ENCODE measurements at places on chromosomes 3 and 15. TPM values are rescaled to one million over a fixed set of nuclear protein-coding genes. Genes with fewer than 3 reads are reported as not detected.

GRCh38 chr3:122962149-122962548 lies 65.4 kb downstream of the SEMA5B start:
- DNase-seq: no peak

GRCh38 chr15:32910839-32911238 lies 193.0 kb downstream of the GREM1 start:
- DNase-seq: no peak

GRCh38 chr3:23785882-23786281 lies 19.9 kb upstream of the UBE2E1 start:
- no peak for DNase-seq

DNA sequence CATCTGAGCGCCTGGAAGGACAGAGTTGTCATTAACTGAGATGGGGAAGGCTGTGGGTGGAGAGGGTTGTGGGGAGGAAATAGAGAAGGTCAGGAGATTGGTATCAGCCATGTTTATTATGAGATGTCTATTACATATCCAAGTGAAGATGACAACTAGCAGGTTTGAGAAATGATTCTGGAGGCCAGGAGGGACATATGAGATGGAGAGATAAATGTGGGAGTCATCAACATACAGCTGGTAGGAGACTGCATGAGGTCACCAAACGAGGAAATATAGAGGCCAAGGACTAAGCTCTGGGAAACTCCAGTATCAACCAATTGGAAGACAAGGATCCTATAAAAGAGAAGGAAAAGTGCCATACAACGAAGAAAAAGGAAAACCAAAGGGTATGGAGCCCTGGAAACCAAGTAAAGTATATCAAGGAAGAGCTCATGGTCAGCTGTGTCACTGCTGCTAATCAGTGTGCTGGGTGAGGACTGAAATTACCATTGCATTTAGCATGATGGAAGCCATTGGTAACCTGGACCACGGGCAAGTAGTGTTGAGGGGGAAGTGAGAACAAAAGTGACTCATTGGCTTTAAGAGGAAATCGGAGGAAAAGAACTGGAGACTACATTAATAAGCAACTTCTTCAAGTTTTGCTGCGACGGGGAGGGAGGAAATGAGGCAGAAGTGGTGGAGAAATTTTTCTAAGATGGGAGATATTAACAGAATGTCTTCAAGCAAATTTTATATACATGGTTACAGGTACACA lies 14.0 kb upstream of the UACA start:
- peak; percentile 70 for DNase-seq

- no peak for DNase-seq
Observed at GRCh38 chr15:33825453-33825852, 142.8 kb upstream of the CHRM5 start.

DNA sequence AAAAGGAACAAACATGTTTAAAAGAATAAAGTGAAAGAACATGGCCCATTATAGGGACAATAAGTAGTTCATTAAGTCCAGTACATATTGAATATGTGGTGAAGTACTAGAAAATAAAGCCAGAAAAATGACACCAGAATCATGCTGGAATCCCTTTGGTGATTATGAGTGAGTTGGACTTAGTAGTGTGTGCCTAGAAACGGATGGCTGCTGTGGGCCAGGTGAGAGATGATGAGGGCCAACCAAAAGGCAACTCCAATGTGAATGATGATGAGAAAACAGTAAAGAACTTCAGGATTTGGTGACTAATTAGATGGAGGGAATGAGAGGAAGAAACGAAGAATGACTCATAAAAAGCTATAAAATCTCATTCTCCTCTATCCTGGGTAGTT lies 3.3 kb downstream of the CRYGS start:
- DNase-seq: peak; percentile 41

DNA sequence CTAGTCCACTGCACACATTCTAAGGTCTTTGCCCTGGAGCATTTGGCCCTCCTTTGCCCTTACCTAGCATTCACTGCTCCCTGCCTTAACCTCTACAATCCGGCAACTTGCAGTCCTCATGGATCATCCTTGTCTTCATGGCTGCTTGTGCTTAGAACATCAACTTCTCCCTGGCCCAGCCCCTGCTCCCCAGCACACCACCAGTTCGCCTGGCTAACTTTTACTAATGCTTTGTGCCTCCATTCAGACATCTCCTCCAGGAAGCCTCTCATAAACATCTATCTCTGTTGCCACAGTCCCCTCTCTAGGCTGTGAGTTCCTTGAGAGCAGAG lies 57.1 kb downstream of the AAGAB start:
- DNase-seq: no peak

DNA sequence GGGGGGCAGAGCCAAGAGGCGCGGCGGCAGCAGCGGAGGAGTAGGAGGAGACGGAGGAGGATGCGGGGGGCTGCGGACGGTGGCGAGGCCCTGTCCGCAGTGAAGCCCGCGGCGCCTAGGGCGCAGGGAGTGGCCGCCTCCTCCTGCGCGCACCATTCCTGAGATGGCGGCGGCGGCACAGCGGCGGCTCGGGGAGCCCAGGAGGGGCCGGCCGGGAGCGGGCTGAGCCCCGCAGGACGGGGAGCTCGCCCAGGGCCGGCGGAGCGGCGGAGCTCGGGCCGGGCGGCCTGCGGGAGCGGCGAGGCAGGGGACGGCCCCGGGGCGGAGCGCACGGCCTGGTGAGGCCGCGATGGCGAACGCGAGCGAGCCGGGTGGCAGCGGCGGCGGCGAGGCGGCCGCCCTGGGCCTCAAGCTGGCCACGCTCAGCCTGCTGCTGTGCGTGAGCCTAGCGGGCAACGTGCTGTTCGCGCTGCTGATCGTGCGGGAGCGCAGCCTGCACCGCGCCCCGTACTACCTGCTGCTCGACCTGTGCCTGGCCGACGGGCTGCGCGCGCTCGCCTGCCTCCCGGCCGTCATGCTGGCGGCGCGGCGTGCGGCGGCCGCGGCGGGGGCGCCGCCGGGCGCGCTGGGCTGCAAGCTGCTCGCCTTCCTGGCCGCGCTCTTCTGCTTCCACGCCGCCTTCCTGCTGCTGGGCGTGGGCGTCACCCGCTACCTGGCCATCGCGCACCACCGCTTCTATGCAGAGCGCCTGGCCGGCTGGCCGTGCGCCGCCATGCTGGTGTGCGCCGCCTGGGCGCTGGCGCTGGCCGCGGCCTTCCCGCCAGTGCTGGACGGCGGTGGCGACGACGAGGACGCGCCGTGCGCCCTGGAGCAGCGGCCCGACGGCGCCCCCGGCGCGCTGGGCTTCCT lies at the start of gene GPR27:
Gene GPR27, plus strand, starts transcription at position 155 of the 909 bp plus-strand sequence. Its CDS starts 195 bp downstream, at position 350.
- peak; percentile 48 for DNase-seq

GRCh38 chr3:171874251-171874681 lies 31.1 kb downstream of the TMEM212 start:
- peak; percentile 98 for DNase-seq

GRCh38 chr3:72401005-72401545 lies 447.2 kb downstream of the SHQ1 start:
- DNase-seq: no peak

GRCh38 chr3:73280746-73281145 lies 219.3 kb downstream of the EBLN2 start:
- no peak for DNase-seq

DNA sequence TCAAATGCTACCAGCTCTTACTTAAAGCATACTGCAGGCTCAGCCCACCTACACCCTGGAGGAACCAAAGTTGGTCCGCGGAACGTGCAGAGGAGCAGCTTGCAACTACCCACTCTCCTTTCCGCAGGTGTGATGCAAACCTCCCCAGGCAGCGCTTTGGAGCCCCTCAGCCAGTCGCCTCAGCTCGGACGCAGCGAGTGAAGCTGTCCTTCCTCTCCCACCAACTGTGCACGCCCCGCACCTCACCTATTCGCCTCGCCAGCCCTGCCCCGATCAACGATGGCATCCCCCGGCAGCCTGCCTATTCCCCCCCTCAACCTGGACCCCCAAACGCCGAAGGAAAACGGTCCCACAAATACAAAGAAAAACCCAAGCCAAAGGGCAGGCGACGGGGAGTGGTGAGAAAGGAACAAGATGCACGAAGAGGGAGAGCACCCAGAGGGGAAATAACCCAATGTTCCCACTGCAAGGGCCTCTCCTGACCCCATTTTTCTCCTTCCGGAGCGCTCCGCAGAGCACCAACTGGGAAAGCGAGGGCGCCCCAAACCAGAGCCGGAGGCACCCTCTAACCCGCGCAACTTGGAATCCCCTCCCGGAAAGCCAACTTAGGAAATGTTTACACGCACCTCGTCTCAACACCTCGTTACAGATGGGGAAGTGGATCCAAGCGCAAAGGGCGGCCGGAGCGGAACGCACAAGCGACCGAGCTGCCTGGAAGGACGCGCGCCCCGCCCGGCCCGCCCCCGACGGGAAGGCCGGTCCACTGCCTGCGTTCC lies 665 bp downstream of the GLB1 start:
- DNase-seq: peak; percentile 38

DNA sequence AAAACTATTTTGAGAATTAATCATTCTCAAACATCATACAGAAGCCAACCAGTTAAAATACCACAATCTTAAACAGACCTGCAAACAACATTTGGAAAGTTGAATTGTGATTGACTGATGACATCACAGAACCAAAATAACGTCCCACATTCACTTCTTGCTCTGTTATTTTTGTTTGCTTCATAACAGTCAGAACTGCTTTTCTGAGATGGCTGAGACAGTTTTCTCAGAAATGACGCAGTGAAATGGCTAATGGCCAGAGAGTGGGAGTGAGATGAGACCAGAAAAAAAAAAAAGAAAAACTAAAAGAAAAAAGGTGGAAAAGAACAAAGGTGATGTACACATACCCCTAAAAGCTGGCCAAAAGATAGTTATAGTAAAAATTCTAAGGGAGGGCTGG lies 1061.2 kb downstream of the FHIT start:
- DNase-seq: no peak

- DNase-seq: no peak
Observed at GRCh38 chr3:182268711-182269110, 524.6 kb upstream of the ATP11B start.

DNA sequence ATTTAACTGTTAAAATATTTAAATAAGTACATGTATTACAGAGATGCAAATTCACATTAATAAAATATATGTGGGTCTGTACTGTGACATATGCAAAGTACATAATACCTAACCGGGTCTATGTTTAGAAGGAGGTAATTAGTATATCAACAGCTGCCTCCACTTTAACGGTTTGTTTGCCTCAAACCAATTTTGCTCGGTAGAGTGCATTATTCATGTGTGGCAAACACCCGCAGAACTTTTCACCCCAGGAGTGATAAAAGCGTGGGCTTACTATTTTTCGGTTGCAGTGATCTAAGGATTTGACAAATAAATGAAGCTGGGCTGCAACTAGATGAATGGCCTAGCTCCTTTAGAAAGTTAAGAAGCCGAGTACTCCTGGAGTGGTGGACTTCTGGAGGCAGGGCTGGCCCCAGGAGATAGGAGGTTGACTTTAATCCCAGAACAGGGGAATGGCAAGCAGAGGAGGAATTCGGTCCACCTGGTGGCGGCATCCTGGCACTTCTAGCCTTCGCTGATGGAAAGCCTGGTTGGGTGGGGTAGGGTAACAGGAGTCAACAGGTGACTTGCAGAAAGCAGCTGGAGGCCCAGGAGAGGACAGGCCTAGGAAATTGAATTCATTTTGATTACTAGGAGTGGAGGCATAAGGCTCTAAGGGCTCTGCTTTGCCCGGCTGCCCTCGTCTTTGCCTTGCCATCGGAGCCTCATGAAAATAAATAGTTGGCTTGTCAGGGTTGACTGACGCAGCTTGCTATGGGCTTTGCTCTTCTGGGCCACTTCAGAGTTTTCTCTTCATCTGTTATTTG lies 2.4 kb downstream of the SLCO3A1 start:
- DNase-seq: no peak

GRCh38 chr3:127959873-127960272 lies 44.8 kb downstream of the KBTBD12 start:
- DNase-seq: peak; percentile 31

DNA sequence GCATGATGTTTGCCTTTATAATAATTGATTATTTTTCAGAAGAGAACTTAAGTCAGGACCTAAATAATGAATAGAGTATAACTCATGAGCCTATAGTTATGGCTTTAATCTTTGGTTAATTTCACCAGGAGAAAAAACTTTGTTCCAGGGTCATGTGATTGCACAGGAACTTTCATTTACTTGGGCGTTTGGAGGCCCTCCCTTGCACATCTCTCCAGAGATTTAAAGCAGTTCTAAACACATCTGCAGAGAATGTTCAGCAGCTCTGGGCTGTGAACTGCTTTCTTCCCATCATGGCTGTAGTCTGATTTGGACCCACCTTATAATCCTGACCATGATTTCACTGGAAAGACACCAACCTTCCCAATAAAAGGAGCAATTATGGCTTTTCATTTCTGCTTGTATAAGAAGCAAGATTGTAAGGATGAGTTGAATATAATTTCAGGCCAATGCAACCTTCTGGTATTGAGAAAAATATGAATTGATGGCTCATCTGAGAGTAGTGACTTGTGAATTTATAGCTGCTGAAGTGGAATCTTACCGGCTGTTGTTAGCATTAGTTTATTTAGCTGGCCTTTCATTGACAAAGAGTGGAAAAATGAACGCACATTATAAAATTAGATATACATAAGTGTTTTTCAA lies 80.9 kb upstream of the PRTG start:
- no peak for DNase-seq

- no peak for DNase-seq
Observed at GRCh38 chr15:29289173-29289572, 19.6 kb upstream of the NSMCE3 start.

DNA sequence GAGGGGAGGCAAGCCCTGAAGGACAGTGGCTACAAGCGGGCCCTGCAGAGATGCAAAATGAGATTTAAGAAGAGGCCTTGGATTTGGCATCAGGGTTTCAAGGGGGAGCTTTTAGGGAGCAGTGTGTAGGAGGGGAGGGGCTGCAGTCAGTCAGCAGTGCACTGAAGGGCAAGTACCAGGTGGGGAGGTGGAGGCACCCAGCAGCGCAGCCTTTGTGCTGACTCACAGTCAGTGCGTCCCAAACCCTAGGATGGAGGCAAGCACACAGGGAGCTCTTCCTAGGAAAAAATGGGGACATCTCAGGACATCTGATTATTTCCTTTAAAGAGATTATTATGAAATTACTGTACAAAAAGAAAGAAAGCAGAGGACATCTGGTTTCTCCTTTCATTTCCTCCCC lies 80.0 kb downstream of the AAGAB start:
- DNase-seq: no peak

C3orf70 gene
- 0.08 TPM for polyA plus RNA-seq

EEFSEC gene
- polyA plus RNA-seq: 14.5 TPM

THAP10 gene
- polyA plus RNA-seq: 1.7 TPM

GPR171 gene
- polyA plus RNA-seq: not detected

OTOL1 gene
- polyA plus RNA-seq: not detected

SI gene
- polyA plus RNA-seq: not detected

CCR9 gene
- polyA plus RNA-seq: not detected

ALPK3 gene
- 18.7 TPM for polyA plus RNA-seq

GOLGA8K gene
- polyA plus RNA-seq: 0.10 TPM

GOLGA8J gene
- polyA plus RNA-seq: not detected

CAMK2N2 gene
- polyA plus RNA-seq: not detected

Measured in endothelial cell of umbilical vein (primary cell).